ENCODE measurements at places on chromosomes 6 and 20.

DNA sequence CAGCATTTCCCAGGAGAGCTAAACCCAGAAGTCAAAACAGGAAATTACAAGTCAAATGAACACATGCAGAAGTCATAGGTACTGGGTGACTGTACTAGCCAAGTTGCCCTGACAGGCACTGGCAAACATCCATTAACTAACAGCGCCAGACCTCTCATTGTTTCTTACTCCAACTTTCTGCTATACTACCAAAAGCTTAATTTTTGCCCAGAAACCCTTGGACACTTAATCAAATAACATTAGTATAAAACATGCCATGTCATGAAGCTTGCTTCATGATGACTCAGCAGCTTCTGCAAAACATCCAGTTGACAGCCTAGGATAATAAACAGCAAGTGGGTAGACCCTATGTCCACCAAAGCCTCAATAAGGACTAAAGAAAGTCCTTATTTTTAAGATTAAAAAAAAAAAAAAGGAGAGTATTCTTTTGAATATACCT is 3.5 kb downstream of the NUP153 start:
- DNase-seq: no peak

- no peak for DNase-seq
These were observed 76.4 kb downstream of the KIZ start for GRCh38 chr20:21202259-21202658.

GRCh38 chr6:23414051-23414445 is 712.0 kb upstream of the NRSN1 start:
- peak; percentile 16 for DNase-seq

- DNase-seq: no peak
These were observed 223.2 kb upstream of the TSHZ2 start for GRCh38 chr20:52748990-52749389.

GRCh38 chr6:56802584-56802983 is 152.3 kb upstream of the BEND6 start:
- peak; percentile 33 for DNase-seq

- no peak for DNase-seq
These were observed 234.4 kb downstream of the PHACTR1 start for GRCh38 chr6:12950976-12951375.

DNA sequence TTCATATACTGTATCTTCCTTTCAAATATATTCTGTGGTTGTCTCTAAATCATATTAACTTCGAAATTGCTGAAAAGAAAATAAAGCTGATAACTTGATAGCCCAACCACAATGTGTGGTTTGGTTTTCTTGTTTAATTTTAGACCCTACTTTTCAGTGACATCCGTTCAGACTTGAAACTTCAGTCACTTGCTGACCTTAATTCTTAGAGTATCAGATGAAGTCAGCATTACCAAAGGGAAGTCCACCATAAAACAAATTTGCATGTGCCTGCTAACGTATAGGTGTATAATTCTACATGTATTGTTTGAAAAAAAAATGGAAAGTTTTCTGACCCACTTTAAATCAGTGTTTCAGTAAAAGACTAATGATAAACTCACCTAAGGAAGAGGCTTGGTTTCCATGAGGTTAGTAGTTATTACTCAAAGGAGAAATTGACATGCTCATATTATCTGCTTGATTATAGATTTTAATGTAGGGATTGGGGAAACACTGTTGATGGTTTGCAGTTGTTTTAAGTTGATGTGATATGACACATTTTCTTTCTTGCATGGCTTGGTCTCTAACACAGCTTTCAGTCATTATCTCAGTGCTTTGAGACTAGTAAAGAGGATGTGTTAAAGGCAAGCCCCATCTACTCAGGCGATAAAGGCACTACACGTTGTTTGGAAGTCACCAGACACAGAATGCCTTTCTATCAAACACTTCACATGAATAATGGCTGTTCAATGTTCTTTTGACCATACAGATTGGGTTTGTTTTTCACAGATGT is 5.2 kb upstream of the IL17A start:
- DNase-seq: no peak

GRCh38 chr6:44016131-44016870 is 111.0 kb downstream of the MRPL14 start:
- no peak for DNase-seq

GRCh38 chr20:25061103-25061799 is 3.3 kb upstream of the ACSS1 start:
- DNase-seq: no peak

DNA sequence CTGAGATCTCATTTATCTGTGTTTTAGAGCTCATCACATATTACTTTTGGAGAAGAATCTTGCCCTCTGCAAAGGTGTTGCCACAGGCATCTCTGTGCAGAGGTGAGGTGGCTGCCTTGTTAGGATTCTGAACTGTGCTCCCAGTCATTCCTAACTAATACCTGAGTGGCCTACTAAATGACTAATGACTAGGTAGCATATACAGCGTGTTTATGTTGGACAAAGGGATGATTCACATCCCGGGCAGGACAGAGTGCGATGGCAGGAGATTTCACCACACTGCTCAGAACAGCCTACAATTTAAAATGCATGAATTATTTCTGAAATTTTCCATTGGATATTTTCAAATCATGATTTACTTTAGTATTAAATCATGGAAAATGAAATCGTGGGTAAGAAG is 23.1 kb upstream of the CGA start:
- DNase-seq: no peak

DNA sequence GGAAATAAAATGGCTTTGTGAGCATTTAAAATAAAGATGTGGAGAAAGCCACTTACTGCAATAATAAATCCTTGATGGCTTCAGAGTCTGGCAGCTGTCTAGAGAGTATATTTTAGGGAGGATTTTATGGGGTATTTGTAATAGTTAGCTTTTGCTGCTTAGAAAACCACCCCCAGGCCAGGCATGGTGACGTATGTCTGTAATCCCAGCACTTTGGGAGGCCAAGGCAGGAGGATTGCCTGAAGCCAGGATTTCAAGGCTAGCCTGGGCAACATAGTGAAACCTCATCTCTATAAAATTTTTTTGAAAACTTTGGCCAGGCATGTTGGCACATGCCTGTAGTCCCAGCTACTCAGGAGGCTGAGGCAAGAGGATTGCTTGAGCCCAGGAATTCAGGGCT is 63.8 kb downstream of the ISM1 start:
- no peak for DNase-seq

GRCh38 chr6:146367061-146367460 is 176.6 kb upstream of the RAB32 start:
- DNase-seq: no peak

- DNase-seq: no peak
These were observed 100.1 kb downstream of the CDC5L start for GRCh38 chr6:44487586-44487985.

DNA sequence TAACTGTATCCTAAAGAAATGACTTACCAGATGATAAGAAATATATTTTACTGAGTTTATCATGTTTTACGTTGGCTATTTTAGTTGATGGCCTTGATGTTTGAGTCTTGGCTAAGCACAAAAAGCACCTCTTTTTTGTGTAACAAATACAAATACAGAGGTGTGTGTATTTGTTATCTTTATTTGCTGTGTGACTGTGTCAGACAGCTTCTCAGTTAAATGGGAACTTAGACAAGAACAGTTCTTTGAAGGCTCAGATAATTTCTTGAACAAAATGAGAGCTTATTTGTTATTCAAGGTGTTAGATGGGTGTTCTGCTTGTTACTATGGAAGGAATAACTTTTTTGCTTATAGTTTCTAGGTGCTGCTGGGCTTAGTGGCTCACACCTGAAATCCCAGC is 95.4 kb downstream of the RPS12 start:
- no peak for DNase-seq

Measured in NCI-H1092 (cell line).